NCI-H1105 (cell line): ENCODE measurements at places on chromosomes 3 and 15.

- no peak for DNase-seq
Observed at GRCh38 chr15:94722024-94722636, 490.8 kb downstream of the MCTP2 start.

DNA sequence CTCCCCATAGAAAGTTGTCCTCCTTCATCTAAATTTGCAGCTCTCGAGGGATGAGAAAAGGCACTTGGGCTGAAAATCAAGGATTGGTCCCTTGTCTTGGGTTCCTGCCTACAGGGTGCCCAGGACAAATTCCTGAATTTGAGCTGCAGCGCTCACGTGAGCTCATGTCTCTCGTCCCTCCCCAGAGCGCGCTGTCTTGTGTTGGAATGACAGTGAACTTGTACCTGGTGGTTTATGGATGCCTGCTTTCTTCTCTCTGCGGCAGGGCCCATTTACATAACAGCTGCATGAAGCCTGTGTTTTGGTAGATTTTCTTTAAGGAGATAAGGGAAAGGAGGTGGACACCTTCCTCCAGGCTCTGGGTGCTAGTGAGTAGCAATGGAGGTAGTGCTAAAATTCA, 4.3 kb downstream of the RYR3 start:
- no peak for DNase-seq

- no peak for DNase-seq
Observed at GRCh38 chr15:93179072-93179471, 90.1 kb upstream of the RGMA start.

DNA sequence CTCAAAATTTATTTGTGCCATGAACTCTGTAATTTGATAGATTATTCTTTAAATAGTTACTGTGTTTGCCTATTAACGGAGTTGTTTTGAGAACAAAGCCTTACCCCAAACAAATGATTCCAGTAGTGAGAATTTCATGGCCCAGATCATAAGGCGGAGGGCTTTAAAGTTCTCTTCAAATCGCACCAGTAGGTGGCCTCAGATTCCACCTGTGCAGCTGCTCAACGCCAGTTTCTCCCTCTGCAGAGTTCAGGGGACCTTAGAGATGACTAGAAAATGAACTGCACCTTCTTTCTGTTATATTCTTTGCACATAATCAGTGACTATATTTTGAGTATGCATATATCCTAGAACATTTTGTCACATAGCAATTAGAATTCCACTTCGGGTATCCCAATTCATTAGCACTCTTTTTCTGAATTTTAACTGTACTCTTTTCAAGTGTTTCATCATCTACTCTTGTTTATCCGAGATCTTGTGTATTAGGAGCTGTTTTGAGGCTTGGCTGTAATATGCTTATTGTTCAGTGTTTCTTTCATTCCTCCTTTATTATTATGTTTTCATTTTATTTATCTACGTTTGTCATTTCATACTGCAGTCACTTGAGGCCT, 232.6 kb upstream of the CHRM5 start:
- peak; percentile 34 for DNase-seq

- no peak for DNase-seq
Observed at GRCh38 chr3:149820183-149820582, 7.2 kb downstream of the RNF13 start.

GRCh38 chr3:191476066-191476772, 15.3 kb downstream of the PYDC2 start:
- no peak for DNase-seq
